ENCODE measurements at places on chromosomes 3 and 15.

- no peak for DNase-seq
Observed at GRCh38 chr3:142168514-142168913, 19.2 kb upstream of the TFDP2 start.

DNA sequence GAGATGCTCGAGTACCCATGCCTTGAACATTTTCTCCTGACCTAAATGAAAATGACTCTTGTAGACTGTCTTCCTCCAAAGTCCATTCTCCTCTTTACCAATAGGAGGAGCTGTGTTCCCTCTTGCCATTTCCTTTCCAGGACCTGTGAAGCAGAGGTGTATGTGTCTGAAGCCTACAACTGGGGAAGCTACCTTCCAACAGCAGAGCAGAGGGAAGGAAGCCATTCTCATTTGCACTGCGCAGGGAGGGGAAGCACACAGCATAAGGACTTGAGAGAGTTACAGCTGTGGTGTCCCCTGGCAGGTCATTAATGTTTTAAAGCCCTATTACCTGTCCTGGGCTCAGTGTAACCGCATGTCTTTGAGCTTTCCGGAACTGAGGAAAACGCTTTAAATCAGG lies 38.7 kb downstream of the HSPBAP1 start:
- DNase-seq: no peak

- no peak for DNase-seq
Observed at GRCh38 chr15:97072545-97072944, 742.0 kb downstream of the NR2F2 start.

GRCh38 chr15:86855307-86856291 lies 775.9 kb downstream of the AGBL1 start:
- DNase-seq: no peak

- DNase-seq: no peak
Observed at GRCh38 chr3:36546226-36546625, 165.9 kb downstream of the STAC start.

DNA sequence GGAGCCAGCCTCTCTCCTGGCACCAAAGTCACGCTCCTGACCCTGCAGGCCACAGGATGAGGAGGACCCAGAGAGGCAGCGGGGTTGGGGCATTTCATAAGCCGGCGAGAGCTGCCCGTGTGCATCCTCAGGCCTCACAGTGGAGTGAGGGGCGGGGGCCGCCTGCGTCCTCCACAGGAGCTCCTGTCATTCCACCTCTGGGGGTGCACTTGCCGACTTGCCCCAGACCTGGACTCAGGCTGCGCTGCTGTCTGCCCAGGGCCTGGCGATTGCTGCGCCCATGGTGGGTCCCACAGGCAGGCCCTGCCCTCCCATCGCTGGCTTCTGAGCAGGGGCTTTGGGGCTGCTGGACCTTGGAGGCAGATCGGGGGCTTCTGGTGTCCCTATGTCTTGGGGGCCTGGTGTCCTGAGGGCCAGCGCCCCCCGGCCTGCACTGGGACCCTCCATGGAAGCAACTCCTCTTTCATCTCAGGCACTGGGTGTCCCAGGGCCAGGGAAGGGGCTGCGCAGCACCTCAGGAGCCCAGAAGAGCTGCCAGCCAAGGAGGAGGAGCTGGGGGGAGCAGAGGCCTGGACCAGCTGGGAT lies 184.0 kb downstream of the GOLGA6L6 start:
- DNase-seq: no peak

DNA sequence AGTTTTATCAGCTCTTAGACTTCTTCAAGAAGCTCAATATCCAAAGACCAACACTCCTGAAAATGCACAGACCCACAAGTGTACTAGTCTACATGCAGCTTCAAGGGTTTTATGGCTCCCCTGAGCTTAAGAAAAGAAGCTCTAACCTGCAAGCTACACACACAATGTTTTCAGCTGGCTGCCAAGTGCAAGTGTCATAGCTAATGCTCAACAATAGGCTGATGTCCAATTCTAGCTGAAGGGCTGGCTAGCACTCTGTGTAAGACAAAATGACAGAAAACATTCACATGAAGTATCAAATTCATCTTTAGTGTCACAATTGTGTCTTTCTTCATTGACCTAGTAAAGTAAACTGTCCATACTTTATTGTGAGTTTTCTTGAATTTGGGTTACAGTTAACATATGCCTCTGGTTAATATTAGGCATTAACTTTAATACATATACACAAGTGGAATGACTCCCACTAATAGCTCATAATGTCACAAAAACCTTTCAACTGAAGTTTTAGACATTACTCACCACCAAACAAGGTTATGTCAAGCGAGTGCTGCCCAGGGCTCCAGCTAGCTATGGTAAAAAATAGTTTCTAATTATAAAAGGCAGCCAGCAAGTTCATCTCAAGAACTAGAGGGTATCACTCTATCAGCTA lies 15.1 kb downstream of the ABI3BP start:
- DNase-seq: no peak

- no peak for DNase-seq
Observed at GRCh38 chr3:130963878-130964277, 62.7 kb downstream of the ASTE1 start.

All from stimulated activated CD8-positive, alpha-beta memory T cell treated with anti-CD3 and anti-CD28 coated beads, Interleukin-4, amount 100 ng/mL, for 4 hours (primary cell).